Smooth muscle cell of trachea (primary cell): ENCODE measurements at places on chromosomes 1 and 21. TPM values are rescaled to one million over a fixed set of nuclear protein-coding genes. Genes with fewer than 3 reads are reported as not detected.

ESPN gene
- under 0.01 and 0.44 TPM in 2 replicates for total RNA-seq

PDPN gene
- 0.87 and 4.5 TPM in 2 replicates for total RNA-seq

SLFNL1 gene
- total RNA-seq: 0.66 and 0.73 TPM in 2 replicates

P3H1 gene
- total RNA-seq: 104 and 141 TPM in 2 replicates

TFAP2E gene
- total RNA-seq: 0.33 and 0.44 TPM in 2 replicates
